Stimulated activated CD4-positive, alpha-beta T cell treated with anti-CD3 and anti-CD28 coated beads, Interleukin-1b, Interleukin-23, amount 100 ng/mL, for 1 hour (primary cell): ENCODE measurements at places on chromosomes 7 and 10.

DNA sequence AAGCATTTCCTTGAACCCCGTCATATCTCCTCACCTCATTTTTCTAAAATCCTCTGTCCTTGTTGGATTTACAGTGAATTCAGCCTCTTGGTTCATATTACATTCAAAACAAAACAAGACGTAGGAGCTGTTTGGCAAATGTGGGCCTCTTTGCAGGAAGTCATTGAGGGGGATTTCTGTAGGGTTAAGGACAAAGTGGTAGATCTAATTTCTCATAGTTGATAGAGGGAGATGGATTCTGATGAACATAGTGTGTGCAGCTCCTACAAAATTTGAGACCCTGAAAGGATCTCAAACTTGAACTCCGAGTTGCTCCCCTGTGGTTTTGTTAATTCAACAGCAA, 682 bp downstream of the TBXAS1 start:
- no peak for DNase-seq

DNA sequence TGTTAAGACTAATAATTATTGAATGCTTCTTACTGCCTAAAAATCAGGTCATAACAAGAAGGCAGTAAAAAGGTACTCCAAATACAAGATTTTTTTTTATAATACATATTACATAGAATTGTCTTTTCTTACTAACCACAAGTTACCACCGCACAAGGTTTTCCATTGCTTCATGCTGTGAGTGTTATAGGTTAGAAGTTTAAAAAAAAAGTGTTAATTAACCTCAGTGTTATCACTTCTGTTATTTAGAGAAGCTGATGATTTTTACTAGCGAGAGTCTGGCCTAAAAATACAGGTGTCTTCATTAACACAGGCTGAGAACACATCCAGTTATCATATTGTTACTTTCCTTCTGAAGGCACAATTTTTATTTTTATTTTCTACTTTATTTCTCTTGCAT, 1281.9 kb upstream of the CELF2 start:
- DNase-seq, result no peak

- DNase-seq, result no peak
These were observed 164.2 kb downstream of the PCLO start for GRCh38 chr7:82998436-82998835.

- no peak for DNase-seq
These were observed 10.4 kb upstream of the PRKG1 start for GRCh38 chr10:51063659-51064535.

DNA sequence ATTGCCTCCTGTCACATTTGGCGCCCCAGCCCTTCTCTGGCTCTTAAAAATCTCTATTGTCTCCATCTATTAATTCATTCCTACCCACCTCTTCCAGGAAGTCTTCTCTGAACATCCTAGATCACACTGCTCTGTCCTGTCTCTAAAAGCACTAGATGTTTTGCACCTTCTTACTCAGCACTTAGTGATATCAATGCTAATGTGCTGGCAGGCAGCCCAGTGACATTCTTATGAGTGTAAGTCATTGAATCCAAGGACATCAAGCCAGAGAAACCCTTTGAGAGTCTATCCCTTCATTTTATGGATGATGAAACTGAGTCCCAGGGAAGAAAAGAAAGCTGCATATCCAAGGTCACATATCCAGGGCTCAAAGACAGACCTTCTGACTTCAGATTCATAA, 48.3 kb upstream of the PAX2 start:
- no peak for DNase-seq

GRCh38 chr7:29053105-29053872, 93.0 kb downstream of the CPVL start:
- no peak for DNase-seq

- DNase-seq, result no peak
These were observed 495.1 kb downstream of the AUTS2 start for GRCh38 chr7:70093205-70093904.

GRCh38 chr7:26155531-26156375, 3.8 kb downstream of the NFE2L3 start:
- DNase-seq, result no peak

DNA sequence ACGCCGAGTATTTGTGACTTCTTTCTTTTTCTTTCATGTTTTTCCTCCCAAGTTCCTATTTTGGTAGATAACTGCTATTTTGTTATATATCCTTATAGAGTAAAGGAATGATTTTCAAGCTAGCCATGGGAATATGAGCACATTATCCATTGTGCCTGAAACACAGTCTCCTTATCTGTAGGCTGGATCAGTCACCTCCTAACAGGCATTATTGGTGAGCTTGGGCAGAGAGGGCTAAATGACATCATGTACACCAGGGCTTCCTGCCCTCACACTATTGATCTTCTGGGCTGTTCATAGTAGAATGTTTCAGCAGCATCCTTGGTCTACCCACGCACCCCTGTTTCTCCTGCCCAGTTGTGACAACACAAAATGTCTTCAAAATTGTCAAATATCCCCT, 88.1 kb upstream of the CTBP2 start:
- no peak for DNase-seq

- DNase-seq, result no peak
These were observed 139.9 kb upstream of the ZNF438 start for GRCh38 chr10:31171402-31172083.

DNA sequence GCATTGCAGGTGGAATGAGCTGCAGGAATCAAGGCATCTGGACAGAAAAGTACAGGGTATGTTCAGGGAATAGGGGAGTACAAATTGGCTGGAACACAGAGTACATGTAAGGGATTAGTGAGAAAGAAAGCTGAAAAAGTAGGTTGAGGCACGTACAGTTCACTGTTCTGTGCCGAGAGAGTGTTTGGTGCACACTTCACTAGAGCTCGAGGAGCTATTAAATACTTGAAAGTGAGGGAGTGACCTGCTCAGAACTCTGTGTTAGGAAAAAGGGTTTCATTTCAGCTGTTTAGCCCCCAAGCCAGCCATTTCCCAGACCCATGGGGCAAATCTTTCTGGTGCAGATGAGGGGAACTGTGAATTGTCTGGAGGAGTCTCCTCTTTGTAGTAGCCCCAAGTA, 115.2 kb downstream of the TBXAS1 start:
- DNase-seq, result no peak

- DNase-seq, result no peak
These were observed at the start of gene SLC16A9 for GRCh38 chr10:59709395-59710125. Gene SLC16A9 (minus strand): TSS chr10:59709850. CDS start chr10:59684291, 25,559 bp downstream.

GRCh38 chr10:11295492-11295891, 277.8 kb downstream of the CELF2 start:
- no peak for DNase-seq

- no peak for DNase-seq
These were observed 438.9 kb upstream of the PODXL start for GRCh38 chr7:131995324-131995723.

- DNase-seq, result no peak
These were observed 244.7 kb upstream of the GPR26 start for GRCh38 chr10:123421461-123421860.

DNA sequence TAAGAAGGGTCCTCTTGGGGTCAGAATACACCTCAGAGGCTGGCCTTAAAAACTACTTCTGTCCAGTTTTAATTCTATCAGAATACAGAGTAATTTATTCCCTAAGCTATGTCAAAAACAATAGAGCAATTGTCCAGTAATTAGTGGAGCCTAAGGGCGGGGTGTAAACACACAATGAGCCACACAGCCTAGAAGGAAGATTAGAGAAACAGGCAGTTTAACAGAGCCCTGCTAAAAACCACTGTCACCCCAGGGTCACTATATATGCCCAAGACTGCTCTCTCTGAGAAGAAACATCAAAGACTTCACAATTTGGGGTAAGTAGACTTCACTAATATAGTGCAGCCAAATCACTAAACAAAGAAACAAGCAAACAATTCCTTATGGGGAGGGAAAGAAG, 27.2 kb upstream of the WNT2 start:
- no peak for DNase-seq

DNA sequence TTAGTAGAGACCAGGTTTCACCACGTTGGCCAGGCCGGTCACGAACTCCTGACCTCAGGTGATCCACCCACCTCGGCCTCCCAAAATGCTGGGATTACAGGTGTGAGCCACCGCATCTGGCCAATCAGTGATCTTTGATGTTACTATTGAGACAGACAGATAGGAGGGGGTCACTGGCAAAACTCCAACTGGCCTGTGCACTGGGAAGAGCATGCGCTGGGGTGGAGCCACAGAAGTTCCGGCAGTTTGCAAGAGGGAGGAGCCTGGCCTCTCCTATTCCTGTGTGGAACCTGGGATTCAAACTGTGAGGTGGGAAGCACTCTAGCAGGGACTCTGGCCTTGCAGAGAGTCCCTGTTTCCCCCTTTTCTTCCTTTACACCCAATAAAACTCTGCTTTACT, 60.7 kb downstream of the NEBL start:
- DNase-seq, result no peak
